ENCODE measurements at places on chromosomes 11 and 22.

GRCh38 chr22:26210334-26210733 lies 41.1 kb downstream of the SEZ6L start:
- no peak for DNase-seq

DNA sequence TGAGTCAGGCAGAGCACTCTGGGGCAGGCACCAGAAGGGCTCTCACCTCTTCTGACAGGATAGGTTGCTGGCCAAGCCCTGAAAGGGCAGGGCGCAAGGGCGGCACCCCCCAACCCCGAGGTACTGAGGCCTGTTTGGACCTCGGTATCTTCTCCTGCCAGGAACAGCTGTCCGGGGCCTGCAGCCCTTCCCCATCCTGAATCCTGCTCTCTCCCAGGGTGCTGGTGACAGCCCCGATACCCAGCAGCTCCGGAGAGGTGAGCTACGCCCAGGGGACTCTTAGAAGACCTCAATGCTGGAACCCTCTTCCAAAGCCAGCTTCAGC lies 79.1 kb downstream of the PHF21B start:
- DNase-seq, result no peak

DNA sequence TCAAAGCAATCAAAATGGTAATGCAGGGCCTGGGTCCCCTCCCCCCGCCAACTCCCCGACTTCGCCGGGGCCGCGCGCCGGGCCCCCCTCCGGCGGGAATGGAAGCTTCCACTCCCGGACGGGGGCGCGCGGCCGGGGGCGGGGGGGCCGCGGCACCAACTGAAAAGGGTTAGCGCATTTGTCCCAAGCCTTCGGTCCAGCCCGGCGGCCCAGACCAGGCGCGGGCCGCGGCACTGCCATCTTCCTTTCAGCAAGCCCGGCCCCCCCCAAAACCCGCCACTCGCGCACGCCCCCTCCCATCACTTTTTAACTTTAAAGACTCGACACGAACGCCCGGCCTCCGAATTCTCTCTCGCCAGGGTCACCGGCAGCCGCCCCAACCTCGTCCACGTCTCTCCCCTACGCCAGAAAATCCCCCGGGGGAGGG lies 2.8 kb downstream of the PHF21B start:
- DNase-seq, result no peak

DNA sequence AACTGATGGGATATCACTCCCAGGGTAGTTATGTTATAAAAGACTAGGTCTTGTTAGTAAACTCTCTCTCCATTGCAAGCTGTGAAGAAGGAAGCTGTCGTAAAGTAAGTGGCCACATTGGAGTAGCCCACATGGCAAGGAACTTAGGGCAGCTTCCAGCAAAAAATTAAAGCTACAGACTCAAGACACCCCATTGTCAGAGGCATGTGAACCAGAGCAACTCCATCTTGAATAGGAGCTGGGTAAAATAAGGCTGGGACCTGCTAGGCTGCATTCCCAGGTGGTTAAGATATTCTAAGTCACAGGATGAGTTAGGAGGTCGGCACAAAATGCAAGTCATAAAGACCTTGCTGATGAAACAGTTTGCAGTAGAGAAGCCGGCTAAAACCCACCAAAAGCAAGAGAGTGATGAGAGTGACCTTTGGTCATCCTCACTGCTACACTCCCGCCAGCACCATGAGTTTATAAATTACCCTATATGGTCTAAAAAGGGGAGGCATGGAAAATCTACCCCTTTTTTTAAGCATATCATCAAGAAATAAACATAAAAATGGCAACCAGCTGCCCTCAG lies 23.9 kb downstream of the CCKBR start:
- no peak for DNase-seq

GRCh38 chr22:26398741-26399153 lies 30.3 kb upstream of the ASPHD2 start:
- DNase-seq, result peak; percentile 61

DNA sequence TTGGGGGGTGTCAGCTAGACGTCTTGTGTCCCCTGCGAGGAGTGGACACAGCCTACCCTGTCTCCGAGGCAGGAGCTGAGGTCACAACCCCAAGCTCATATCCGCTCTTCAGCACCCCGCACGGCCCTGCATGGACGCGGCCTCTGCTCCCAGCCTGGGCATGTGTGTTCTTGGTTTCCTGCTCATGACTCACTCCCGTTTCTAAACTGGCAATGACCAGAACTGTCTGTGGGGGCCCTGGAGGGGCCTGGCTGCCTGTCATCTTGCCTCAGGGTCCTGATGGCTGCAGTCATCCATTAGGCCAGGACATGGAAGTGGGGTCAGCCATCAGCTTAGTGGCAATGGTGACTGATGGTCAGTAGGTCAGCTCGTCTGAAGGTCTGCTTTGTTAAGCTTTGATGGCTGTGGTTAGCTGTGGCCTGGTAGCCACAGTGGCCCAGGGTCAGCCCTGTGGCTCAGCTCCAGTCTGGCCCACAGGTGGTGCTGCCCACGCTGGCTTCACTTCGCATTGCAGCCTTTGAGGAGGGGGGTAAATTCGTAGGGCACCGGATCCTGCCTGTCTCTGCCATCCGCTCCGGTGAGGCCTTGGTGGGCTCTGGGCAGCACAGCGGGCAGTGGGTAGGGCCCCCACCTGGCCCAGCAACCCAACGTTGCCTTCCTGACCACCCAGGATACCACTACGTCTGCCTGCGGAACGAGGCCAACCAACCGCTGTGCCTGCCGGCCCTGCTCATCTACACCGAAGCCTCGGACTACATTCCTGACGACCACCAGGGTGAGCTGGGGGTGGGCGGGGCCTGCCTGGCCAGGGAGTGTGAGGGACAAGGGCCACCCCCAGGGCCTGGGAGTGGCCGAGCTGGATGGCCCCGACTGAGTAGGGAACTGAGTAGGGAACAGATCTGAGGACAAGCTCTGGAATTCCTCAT lies 12.0 kb downstream of the PLCB3 start:
- no peak for DNase-seq

DNA sequence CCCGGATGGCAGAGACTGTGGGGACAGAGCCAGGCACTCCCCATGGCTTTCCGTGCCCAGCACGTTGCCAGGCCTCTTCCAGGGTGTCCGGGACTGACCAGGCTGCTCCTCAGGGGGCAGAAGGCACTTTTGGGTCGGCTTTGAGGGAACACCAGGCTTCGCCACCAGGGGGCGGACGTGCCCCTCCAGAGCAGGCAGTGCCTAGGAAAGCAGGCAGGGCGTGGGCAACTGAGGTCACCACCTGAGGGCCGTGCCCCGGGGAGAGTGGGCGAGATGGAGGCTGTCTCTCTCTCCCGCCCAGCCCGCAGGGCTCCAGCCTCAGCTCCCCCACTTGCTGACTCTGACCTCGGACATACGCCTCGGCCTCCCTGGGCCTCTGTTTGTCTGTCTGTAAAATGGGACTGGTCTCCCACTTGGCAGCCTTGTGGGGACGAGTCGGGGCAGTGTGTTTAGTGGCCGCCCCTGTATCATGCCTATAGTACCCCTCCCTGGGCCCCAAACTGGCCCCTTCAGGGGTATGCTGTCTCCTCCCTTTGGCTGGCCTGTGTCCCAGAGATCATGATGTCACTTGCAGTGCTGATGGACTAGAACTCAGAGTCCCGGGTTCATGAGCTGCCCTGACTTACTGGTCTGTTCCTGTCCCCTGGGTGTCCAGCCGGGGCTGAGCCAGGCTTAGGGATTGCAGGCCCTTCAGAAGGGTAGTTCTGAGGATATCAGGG lies 4.4 kb upstream of the PRR5 start:
- peak; percentile 91 for DNase-seq

- DNase-seq, result no peak
These were observed 227.7 kb upstream of the B3GAT1 start for GRCh38 chr11:134639586-134640330.

DNA sequence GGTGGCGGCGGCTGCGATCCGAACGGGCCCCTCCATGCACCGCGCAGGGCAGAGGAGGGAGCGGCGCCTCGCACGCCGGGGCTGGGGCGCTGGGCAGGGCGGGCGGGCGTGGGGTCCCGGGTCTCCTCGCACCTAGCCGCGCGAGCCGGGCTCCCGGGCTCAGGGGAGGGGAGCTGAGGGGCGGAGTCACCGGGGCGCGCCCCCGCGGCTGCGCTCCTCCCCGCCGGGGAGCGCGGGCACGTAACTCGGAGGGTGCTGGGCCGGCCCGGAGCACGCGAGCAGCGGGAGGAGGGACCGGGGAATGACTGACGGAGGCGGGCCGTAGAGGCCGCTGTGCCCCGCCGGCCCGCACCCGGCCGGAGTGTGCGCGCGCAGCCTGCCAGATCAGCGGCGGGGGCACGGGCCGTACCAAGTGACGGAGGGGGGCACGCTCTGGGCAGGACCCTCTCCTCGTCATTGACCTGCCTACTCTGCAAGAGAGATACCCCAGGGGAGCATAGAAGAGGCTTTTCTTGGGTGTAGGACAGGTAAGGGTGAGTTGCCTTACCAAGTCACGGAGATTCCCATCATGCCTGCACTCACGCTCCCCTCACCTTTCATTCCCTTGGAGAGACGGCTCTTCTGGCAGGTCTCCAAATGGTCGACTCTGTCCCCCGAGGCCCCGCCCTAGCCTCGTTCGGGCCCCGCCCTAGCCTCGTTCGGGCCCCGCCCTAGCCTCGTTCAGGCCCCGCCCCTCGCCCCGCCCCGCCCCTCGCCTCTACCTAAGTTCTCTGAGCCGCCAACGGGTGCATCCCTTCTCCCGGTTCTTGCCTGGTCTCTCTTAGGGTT lies at the start of gene CDON:
Gene CDON, minus strand, starts transcription at position 188 of the 828 bp plus-strand sequence. CDS start 39,390 bp downstream, outside the sequence.
- peak; percentile 96 for DNase-seq
